ENCODE measurements at places on chromosomes 5 and 9. TPM values are rescaled to one million over a fixed set of nuclear protein-coding genes. Genes with fewer than 3 reads are reported as not detected.
A peak's percentile ranks its signal among the peaks of the same experiment; 100 is the strongest.

The HAVCR2 gene
- 14.5 TPM for total RNA-seq

The PCDHGA2 gene
- total RNA-seq = 20.4 TPM

The PCDHA11 gene
- total RNA-seq = 0.98 TPM

The RETREG1 gene
- total RNA-seq = 90.9 TPM

DNA sequence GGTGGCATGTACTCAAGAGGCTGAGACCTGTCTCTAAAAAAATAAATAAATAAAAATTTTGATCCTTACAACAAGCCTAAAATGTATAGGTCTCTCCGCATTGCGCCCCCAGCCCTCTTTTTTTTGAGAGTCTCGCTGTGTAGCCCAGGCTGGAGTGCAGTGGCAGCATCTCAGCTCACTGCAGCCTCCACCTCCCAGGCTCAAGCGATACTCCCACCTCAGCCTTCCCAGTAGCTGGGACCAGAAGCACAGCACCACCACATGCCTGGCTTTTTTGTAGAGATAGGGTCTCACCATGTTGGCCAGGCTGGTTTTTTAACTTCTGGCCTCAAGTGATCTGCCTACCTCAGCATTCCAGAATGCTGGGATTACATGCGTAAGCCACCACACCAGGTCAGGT, 2.2 kb upstream of the GARIN3 start:
- no peak overlapping the region for H3K27ac ChIP-seq
- no peak for DNase-seq
- no peaks in the 10 kb centered on the region for H3K36me3 ChIP-seq
- H3K4me1 ChIP-seq = no peaks in the 10 kb centered on the region
- no peaks in the 10 kb centered on the region for H3K27me3 ChIP-seq
- H3K4me3 ChIP-seq = no peak overlapping the region

DNA sequence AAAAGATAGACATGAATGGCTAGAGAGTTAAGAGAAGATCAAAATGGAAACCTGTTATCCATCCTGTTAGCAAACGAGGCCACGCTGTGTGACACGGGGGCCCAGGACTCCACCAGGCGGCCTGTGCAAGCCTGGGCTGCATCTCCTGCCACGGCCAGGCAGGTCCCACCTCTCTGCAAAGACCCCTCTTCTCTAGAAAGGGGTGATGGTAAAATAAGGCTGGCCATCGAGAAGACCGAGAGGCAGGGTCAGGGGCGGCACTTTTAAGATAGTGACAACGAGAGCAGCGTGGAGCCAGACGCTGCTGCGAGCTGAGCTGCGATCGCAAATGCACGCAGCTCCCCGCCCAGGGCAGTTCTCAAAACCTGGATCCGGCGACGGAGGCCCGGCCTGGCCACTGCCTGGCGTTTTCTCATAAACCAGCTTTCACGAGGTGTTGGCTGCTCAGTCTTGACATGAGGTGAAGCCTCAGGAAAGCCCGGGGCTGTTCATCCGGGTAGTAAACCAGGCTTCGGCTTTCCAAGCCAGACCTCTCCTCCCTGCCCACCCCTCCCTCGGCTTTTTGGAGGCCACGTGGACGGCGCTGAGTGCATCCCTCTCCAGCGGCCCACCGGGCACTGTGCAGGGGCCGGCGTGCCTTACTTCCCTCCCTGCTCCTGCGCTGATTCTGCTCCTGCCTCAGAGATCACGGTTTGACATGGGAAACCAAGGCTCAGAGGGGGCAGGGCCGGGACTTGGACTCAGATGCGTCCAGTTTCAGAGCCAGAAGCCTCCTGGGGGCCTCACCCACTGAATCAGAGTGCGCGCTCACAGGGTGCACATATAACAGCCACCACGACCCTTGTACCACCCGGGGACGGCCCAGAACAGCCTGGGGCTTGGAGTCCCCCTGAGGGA, 151.6 kb upstream of the PHYKPL start:
- peaks cover 8% of the 10 kb centered on the region for H3K27me3 ChIP-seq
- no peak overlapping the region for H3K4me3 ChIP-seq
- no peak overlapping the region for H3K27ac ChIP-seq
- no peaks in the 10 kb centered on the region for H3K36me3 ChIP-seq

- H3K4me1 ChIP-seq = no peaks in the 10 kb centered on the region
- no peak overlapping the region for H3K27ac ChIP-seq
- H3K27me3 ChIP-seq = no peaks in the 10 kb centered on the region
- H3K36me3 ChIP-seq = no peaks in the 10 kb centered on the region
These were observed 127.5 kb upstream of the TNPO1 start for GRCh38 chr5:72688916-72689315.

- no peaks in the 10 kb centered on the region for H3K36me3 ChIP-seq
- peak; percentile 76 for DNase-seq
- peak within 1 kb of the TSS; percentile 98 for H3K27ac ChIP-seq
- no peaks in the 10 kb centered on the region for H3K4me1 ChIP-seq
- peak within 1 kb of the TSS; percentile 96 for H3K4me3 ChIP-seq
- H3K27me3 ChIP-seq = no peaks in the 10 kb centered on the region
These were observed at the start of gene ERBIN for GRCh38 chr5:65926276-65926783. ERBIN (plus strand) TSS chr5:65926575; CDS start chr5:65992719, 66,144 bp downstream.

The PCDHA3 gene
- total RNA-seq = 0.90 TPM

- H3K36me3 ChIP-seq = no peaks in the 10 kb centered on the region
- DNase-seq = peak; percentile 1
- H3K27me3 ChIP-seq = no peaks in the 10 kb centered on the region
These were observed 46.0 kb downstream of the AHRR start for GRCh38 chr5:367358-368130.

Measured in tibial nerve (tissue), 4 donors.